ENCODE measurements at places on chromosomes 2 and 18. TPM values are rescaled to one million over a fixed set of nuclear protein-coding genes. Genes with fewer than 3 reads are reported as not detected.

Gene ITPRID2
- total RNA-seq, result 86.0 TPM

Gene C2orf15
- not detected for total RNA-seq

Gene CAPN14
- total RNA-seq, result under 0.01 TPM

Gene KIF3C
- total RNA-seq, result 8.4 TPM

Gene CKAP2L
- total RNA-seq, result 16.8 TPM

Gene SERPINB3
- total RNA-seq, result not detected

Data from subcutaneous preadipocyte (primary cell).